ENCODE measurements at places on chromosomes 3 and 15.

DNA sequence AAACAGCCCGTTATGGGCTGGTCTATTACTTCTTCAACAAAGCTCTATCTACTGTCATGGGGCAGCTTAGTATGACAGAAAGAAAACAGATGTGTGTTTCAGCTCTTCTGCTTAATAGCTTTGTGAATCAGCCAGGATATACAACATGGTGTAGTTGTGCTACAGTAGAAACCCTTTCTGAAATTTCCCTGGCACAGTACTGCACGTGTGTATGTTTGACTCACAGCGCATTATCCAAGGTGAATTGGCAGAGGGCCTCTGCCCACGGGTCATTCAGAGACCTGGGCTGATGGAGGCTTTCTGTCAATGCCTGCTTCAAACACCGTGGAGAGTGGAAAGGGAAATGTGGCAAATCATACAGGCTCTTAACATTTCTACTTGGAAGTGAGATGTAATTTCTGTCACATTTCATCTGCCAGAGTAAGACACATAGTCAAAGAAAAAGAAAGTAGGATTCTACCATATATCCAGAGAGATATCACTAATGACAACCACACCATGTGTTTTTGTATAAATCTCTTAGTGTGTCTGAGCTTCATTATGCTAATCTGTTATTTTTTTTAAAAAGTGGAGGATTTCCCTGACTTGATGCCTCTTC is 505.1 kb downstream of the CNTN4 start:
- DNase-seq = no peak

DNA sequence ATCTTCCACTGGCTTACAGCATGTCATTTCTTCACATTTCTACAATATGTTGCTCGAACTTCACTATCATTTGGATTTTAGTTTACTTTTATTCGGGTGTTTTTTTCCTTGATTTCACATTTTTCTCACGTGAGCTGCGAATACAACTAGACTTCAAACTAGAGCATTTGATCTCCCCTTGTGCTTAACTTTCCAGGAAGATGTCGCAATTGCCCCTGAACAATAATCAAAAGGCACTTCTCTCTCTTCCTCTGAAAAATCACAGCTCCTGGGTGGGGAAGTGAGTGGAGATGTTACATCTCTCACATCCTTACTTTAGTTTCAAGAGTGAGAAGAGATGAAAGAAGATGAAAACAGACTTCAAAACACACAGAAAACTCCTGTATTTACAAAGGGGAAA is 587.9 kb downstream of the TBL1XR1 start:
- no peak for DNase-seq

GRCh38 chr15:48532946-48533345 is 112.6 kb downstream of the FBN1 start:
- no peak for DNase-seq

GRCh38 chr3:131363275-131363674 is 18.3 kb upstream of the NUDT16 start:
- no peak for DNase-seq

DNA sequence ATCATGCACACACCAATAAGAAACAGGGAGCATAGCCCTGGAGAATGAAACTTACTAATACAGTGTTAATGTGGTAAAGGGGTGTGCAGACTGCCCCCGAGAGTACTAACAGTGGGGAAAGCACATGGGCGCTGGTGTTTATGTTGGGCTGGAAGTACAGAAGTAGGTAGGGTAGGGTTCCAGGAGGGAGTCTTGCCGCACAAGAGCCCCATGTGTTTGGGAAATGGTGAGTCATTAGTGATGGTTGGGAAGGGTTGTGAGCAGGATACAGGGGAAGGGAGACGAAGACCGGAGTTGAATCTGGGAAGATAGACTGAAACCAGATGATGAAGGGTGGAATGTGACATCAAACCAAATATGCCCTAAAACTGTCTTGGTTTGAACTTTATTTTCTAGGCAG is 117.1 kb downstream of the THSD4 start:
- no peak for DNase-seq

DNA sequence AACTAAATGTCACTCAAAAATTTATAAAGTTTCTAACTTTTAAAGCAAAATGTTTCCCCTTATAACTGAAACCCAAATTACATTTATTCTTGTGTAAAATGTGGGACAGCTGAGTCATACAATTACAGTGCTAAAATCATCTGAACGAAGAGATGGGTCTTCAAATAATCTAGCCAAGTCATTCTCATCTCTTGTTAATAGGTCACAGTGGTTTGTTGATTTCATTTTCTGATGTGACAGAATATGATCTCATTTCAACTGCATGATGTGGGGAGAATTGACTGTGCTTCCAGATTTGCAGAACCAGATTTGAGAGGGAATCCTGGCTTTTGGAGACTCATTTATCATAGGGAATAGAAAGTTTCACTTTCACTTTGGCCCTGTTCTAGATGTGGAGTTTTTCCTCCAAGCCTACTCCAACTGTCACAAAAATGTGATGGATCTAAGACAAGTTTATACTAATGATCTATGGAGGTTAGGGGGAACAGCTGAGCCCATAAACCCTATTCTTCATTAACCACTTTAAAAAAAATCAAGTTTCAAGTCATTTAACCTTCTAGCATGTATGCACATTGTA is 685.0 kb downstream of the PDCD6IP start:
- no peak for DNase-seq

DNA sequence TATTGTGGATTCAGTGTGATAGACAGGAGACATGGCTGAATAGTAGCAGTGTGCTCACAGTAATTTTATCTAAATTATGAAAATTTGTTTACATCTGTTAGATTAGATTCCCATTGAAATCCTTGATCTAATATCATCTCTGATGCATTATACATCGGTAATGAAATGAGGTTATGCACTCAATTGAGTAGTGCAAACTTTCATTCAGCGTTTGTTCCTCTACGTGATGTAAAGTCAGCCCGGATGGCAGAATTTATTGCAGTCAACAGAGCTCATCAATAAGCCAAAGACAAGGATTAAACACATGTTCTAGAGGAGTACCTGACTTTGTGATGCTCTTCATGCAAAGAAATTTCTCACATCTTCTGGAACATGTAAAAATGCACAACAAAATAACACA is 549.2 kb downstream of the GOLGA6L6 start:
- DNase-seq = no peak

- DNase-seq = no peak
Measured at GRCh38 chr15:77042245-77042919, 28.5 kb downstream of the TSPAN3 start.

All from activated CD4-positive, alpha-beta T cell treated with anti-CD3 and anti-CD28 coated beads for 24 hours (primary cell).